ENCODE measurements at places on chromosomes 5 and 9.

GRCh38 chr5:135246605-135246922 is 152.5 kb downstream of the MACROH2A1 start:
- no peak for DNase-seq

DNA sequence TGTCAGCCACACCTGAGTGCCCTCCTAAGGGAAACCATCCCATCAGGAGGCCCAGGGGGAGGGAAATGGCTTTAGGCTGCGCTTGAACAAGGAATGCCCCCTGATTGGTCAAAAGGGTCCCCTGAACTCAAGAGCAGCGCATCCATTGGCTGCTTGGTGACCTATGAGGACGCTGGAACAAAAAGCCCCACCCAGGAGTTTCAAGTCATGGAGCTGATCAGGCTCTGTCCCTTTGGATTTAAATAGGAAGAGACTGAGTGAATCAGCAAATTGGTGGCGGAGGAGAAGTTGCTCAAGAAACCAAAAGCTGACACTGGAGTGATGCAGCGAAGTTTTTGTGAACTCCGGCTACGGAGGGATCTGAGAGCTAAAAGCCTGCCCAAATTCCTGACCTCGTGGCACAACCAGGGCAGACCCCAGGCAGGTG is 66.7 kb downstream of the SMIM23 start:
- no peak for DNase-seq

DNA sequence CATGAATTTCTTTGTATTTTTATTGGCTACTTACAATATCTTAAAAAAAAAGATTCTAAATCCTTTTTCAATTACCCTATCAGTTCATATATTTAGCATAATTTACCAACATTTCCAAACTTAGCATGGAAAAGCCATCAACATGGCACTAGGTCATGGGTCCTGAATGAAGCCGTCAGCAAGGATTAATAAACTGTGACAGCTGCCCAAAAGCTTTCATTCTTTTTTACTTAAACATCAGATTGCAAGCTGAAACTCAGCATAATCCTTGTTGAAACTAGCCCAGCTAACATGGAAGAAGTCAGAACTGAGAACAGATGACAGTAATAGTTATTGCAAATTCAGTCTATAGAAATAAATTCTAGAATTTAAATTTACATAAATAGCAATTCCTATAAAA is 209.8 kb downstream of the ADAMTS6 start:
- DNase-seq, result no peak

- no peak for DNase-seq
Observed at GRCh38 chr5:5882706-5883105, 460.2 kb downstream of the ICE1 start.

GRCh38 chr9:83434254-83434653 is 103.9 kb downstream of the FRMD3 start:
- no peak for DNase-seq

- DNase-seq, result no peak
Observed at GRCh38 chr9:35980289-35981011, 22.5 kb upstream of the OR2S2 start.

DNA sequence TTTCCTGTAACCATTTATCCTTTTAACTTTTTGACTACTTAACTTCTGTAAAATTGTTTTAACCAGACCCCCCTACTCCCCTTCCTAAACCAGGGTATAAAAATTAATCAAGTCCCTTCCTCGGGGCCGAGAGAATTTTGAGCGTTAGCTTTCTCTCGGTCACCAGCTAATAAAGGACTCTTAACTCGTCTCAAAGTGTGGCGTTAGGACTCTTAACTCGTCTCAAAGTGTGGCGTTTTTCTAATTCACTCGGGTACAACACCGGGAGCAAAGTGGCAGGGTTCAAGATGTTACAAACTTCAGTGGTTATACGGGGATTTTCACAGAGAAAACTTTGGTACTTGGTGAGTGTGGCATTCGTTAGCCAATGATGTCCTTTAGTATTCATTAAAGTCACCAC is 39.7 kb upstream of the PPP1R26 start:
- DNase-seq, result no peak

- DNase-seq, result peak; percentile 17
Observed at GRCh38 chr5:7856855-7857254, 5.9 kb upstream of the CFAP90 start.

Data from NCI-H187 treated with DMSO at 0.1 percent for 48 hours (cell line).